ENCODE measurements at places on chromosomes 7 and 10. TPM values are rescaled to one million over a fixed set of nuclear protein-coding genes. Genes with fewer than 3 reads are reported as not detected.

PDE6C gene
- total RNA-seq: not detected

KIAA1549 gene
- 1.4 TPM for total RNA-seq

ACHE gene
- total RNA-seq: not detected

DGKI gene
- total RNA-seq: 1.1 TPM

KCND2 gene
- not detected for total RNA-seq

SFXN4 gene
- total RNA-seq: 29.5 TPM

AFAP1L2 gene
- total RNA-seq: 3.1 TPM

SPAM1 gene
- not detected for total RNA-seq

GFRA1 gene
- total RNA-seq: 0.68 TPM

GIMAP7 gene
- 0.49 TPM for total RNA-seq

CDHR1 gene
- total RNA-seq: not detected

ASAH2 gene
- total RNA-seq: 0.24 TPM

CTAGE4 gene
- not detected for total RNA-seq

RAB18 gene
- 43.7 TPM for total RNA-seq

Data from cardiac ventricle fibroblast (primary cell).